ENCODE measurements at places on chromosomes 12 and 14.

GRCh38 chr14:96030108-96030760 is 8.9 kb upstream of the C14orf132 start:
- no peak for DNase-seq

DNA sequence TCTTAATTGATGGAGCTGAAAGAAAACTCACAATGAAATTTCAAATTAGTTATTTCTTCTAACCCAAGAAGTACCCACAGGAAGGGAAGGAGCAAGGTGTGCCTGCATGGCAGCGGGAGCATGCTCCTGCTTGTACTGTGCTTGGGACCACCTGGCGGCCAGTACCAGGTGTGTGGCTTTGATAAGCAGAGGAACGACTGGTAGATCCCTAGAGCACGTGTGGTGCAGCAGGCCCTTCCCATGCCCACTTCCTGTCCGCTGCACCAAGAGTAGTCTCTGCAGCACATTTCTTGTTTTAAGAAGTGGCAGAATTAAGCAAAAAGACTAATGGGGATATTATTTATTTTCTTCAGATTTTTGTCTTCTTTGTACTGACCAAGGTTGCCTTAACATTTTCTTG is 122.3 kb upstream of the ATF1 start:
- DNase-seq, result no peak

DNA sequence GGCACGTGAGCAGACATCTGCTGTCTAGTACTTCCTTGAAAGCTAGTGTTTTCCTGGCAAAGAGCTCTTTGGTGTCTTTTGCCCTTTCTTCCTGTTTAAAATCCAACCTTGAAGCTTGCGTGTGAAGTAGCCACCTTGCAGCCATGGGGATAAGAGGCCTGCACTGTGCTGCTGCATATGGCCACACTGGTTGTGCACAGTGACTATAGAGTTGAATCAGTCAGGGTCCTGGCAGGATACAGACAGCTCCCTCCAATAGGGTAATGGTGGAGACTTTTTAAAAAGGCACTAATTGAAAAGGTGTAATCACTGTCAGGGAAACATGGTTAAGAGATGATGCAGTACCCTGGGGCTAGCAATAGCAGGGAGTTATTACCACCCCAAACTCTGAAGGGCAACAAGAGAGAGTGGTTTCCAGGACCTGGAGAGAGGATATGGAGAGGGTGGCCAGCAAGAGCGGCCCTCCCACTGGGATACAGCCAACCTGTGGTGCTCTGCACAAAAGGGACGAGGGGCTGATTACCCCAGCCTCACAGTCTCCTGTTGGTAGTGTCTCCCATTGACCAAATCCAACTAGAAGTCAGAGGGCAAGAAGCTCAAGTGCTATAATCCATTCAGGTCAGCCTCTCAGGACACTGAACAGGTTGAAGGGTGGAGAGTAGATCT is 4.8 kb upstream of the GLT8D2 start:
- DNase-seq, result no peak

- DNase-seq, result no peak
These were observed 355.3 kb downstream of the GLT1D1 start for GRCh38 chr12:129208566-129208965.

DNA sequence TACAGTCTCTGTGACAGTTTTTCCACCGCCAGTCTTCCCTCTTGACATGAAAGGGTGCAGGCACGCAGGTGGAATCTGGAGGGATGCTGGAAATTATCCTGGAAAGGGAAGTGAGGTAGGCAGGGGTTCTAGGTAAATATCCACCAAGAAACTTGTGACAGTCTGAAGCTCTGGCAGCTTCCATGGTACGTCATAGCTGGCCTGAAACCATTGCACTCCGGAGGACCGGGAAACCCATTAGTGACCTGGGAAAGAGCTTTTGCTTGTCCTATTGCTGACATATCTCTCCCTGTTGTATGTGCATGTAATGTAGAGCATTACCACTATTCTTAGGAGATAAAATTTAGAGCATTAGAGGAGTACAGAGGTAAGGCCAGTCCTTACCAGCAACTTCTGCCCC is 275.9 kb downstream of the EGLN3 start:
- no peak for DNase-seq

GRCh38 chr12:78888568-78888967 is 24.0 kb downstream of the SYT1 start:
- DNase-seq, result no peak

DNA sequence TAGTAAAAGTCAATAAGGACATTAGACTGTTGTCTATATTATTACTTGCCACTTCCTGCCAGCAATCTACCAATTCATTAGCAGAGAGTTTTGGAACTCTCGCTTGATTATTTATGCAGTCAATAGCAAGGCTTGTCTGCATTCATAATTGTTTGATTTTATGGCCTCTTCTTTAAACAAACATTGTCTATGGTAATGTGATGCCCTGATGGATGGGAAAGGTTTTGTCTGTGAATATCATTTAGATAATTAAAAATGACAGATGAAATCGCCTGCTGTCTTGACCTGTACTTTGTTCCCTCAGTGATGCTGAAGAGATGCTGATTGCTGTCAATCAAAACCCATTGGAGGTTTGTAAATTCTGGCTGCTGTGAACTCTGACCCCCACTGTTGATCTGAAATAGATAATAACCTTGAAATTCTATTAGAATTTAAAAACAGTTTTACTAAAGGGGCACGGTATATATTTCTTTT is 455.3 kb downstream of the NPAS3 start:
- no peak for DNase-seq

DNA sequence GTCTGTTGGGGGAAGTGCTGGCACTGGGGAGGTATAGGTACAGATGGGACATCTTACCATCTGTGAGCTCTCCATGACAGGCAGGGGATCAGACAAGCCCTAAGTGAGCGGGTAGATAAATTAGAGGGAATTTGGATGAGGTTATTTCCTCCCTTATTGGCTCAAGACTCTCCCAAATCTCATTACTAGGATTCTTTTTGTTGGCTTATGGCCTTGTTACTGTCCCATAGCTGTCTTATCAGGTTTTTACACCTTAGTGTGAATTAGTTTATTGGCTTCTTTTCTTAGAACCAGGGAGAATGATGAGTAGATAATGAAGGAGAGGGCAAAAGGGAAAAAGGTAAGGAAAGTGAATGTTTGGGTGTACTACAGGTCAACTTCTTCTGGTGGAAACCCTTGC is 191.1 kb upstream of the PRICKLE1 start:
- DNase-seq, result no peak

DNA sequence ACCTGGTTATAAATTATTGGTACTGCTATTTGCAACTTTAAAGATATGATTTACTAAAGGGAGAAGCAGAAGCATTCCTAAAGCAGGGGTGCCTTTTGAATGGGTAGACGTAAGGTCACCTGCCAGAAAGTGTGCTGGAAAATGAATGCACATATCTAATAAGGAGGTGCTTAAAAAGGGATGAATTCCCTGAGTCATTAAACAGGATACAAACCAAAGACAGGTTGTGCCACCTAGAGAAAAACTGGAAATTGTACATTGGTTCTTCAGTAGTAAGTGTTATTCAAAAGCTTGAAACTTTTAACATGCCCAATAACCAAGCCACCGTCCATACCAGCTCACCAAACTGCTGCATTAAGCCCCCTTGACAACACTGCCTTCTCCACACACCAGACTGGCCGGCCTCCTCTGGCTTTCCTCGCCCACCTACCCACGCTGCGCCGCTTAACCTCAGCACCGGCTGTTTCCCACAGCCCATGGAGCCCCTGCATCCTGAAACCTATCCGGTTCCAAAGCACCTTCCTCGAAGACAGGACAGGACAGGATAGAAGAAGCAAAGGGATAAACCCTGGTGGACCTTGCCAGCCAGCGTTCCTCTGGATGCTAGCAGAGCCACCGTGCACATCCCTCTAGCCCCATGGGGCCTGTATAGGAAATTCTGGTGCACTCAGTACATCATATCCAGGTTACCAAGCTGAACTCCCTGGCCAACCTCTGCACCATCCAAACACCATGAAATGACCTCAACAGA is 201.5 kb upstream of the CAND1 start:
- no peak for DNase-seq

DNA sequence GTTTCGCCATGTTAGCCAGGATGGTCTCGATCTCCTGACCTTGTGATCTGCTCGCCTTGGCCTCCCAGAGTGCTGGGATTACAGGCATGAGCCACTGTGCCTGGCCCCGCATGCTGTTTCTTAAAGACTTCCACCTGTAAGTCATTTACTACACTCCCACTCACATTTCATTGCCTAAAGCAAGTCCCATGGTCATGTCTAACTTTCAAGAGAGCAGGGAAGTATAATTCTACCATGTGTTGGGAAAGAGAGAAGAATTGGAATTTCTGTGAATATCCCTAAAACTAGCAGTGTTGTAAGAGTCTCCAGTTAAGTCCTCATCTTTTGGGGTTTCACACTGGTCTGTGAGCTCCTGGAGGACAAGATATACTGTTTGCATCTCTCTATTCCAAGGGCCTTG is 139.7 kb downstream of the EMP1 start:
- DNase-seq, result no peak

- DNase-seq, result no peak
These were observed 413.1 kb downstream of the ZFP36L1 start for GRCh38 chr14:68379510-68380328.

DNA sequence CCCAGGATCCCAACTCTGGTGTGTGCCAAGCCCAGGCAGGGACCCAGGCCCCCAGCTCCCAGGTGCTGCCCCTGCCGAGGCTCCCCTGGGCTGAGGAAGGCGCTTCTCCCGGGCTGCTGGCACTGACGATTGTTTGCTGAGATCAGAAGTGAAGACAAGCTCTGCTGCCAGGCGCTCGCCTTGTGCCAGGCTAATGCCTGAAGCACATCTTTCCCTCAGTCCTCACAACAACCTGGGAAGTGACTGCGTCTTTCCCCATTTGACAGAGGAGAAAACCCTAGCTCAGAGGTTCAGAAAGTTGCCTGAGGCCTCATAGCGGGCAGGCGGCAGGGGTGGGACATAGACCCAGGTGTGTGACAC is 36.8 kb downstream of the ANKRD9 start:
- DNase-seq, result no peak

- DNase-seq, result no peak
These were observed 21.6 kb downstream of the PYM1 start for GRCh38 chr12:55906056-55906455.

GRCh38 chr12:127144770-127145169 is 1122.2 kb upstream of the TMEM132C start:
- no peak for DNase-seq

DNA sequence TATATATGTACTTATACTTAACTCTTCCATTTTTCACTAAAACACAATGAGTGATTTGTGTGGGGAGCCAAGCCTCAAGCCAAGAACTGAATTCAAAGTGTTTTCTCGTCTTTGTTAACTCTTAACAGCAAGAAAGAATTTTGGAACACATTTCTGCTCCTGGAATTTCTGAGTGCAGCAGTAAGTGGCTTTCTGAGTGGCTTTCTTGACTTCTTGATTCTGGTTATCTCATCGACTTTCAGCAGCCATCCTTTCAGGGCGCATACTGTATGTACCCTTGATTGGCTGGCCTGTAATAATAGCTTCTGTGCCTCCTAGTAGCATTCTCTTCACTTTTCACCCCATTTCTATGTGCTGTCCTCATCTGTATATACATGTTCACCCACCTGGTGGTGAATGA is 157.4 kb downstream of the FBXL14 start:
- DNase-seq, result no peak

Data from frontal cortex (tissue), 4 donors.